ENCODE measurements at places on chromosomes 7 and 10.

- DNase-seq: no peak
Measured at GRCh38 chr7:129606803-129607202, 4.7 kb upstream of the NRF1 start.

DNA sequence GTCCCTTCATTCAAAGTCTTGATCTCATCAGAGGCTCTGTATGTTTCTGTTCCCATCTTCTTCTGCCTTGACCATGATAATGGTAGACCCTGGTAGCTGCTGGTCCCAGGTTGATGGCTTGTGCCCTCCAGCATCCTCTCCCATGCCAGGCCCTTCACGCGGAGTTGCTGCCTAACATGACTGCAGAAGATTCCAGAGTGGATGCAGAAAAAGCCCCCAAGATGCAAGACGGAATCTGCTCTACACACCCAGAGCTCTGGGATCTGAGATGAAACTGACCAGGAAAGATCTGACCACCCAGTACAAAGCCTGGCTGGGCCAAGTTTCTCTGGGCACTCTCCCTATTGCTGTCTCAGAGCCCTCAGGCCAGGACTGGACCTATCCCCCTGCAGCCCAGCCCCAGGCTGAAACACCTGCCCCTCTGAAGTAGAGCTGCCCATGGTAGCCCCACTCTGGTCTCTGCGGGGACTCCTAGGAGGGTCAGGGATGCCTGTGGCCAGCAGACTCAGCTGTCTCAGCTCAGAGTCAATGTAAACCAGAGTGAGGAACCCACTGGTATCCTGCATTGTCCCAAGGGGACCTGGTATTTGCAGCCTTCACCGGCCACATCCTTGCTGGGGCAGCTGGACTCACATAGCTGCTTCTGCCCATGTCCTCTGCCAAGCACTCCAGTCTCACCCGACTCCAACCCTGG lies 9.5 kb upstream of the FRMD4A start:
- DNase-seq: no peak

DNA sequence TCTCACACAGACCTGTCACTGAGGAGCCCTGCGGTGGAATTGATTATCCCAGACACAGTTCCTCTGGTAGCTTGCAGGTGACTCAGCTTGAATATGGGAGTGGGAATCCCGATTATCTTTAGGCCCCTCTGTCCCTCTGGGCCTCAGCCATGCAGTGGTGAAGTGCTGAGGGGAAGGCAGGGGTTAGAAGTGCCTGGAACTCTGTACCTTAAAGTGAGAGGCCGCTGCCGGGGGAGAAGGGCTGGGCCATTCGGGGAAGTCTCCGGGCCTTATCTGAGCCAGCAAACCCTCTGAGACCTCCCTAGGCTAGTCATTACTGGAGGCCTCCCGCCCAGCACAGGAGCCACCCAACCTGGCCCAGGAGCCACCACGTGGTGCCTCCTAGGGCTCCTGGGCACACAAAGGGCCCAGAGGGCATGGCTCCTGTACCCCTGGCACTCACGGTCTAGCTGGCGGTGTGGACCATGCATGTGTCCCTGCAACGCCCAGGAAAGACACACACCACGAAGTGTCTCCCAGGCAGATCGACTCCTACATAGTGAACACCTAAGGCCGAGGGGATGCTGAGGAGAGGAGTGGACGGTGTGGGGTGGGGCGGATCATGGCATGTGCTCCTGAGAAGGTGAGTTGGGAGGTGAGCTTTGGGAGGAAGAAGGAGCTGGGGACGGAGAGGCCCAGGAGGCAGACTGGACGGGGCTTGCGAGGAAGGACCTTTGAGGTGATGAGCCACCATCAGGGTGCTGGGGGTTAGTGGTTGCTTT lies 56.2 kb downstream of the HK1 start:
- DNase-seq: no peak

DNA sequence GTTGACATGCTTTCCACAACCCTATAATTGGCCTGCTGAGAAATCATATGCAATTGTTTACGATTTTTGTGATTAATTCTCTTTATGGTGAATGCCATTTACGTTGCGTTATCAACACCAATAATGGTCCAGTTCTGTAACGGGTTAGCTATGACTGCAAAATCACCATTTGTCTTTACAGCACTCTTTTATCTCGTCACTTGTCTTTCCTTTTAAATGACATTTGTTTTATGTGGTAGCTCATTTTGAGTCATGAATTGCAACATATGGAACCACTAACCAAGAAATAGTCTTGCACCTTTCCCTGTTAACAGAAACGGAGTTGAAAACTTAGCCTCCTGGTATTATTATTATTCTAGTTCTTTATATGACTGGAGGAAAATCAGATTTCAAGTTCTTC lies 3.1 kb upstream of the KIAA1217 start:
- no peak for DNase-seq

DNA sequence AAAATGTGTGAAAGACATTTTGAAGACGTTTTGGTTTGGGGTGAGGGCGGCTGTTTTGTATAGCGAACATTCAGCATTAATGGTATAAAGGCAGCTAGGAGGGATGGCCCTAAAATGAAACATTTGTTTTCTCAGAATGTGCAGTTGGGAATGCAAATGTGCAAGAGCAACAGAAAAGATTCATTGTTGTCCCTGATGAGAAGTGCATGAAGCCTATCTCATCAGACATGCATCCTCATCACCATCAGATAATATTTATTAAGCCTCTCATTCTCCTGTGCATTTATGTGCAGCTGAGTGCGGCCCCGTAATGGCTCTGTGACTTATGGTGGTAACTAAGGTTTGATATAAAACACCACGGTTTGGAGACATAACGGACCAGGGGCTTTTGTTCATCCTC lies 199.5 kb downstream of the GFRA1 start:
- no peak for DNase-seq

DNA sequence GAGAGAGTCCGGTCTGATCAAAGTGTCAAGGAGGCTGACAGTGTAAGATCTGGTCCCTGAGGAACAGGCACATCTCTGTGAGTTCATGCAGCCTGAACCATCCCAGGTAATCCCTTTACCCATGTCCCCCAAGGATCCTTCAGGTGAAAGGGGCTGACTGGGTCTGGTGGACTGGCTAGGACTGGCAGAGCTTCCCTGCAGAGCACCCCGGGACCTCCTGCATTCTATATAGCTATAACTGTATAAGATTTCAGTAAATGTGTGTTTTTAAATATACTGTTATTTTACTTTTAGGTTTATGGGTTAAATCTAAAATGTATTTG lies 246.8 kb downstream of the ELMO1 start:
- no peak for DNase-seq

DNA sequence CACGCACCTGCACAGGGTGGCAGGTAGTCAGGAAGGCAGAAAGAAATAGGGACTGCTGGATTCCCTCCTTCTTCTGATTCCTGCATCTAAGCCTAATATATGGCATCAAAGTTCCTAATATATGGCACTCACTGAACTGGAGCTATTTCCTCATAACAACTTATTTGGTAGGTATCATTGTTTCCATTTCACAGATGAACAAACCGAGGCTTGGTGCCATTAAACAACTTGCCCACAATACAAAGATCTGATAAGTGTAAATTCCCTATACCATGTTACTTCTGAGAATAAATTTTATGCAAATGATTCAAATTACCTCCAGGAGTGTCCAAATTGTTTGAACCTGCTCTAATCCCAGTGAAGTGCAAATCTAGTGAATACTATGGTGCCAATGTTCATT lies 2.1 kb upstream of the FAM171A1 start:
- no peak for DNase-seq

- no peak for DNase-seq
Measured at GRCh38 chr7:41899823-41900433, 197.0 kb upstream of the INHBA start.

DNA sequence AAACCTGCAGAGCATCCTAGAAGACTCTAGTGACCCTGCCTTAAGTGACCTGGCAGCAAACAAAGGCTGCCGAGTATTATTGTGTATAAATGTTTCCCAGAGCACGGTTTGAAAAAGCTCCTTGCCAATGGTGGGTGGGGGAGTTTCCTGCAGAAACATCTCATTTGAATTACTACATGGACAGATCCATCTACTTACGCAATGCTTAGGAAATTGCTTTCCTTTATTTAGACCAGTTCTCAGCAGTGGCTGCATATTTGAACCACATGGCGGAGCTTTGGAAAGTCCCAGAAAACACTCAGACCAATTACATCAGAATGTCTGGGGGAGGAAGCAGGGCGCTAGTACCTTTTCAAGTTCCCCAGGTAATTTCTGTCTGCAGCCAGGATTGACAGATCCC lies 560.9 kb downstream of the SDK1 start:
- no peak for DNase-seq

GRCh38 chr10:66295602-66296001 lies 630.2 kb upstream of the LRRTM3 start:
- no peak for DNase-seq

- no peak for DNase-seq
Measured at GRCh38 chr10:71804077-71804476, 30.8 kb upstream of the VSIR start.

- DNase-seq: peak; percentile 75
Measured at GRCh38 chr7:52017802-52018679, 701.4 kb upstream of the COBL start.

Measured in urothelium cell line (cell line).